ENCODE measurements at places on chromosomes 12 and 14.

GRCh38 chr14:64811676-64812075, 68.0 kb downstream of the SPTB start:
- DNase-seq, result no peak

DNA sequence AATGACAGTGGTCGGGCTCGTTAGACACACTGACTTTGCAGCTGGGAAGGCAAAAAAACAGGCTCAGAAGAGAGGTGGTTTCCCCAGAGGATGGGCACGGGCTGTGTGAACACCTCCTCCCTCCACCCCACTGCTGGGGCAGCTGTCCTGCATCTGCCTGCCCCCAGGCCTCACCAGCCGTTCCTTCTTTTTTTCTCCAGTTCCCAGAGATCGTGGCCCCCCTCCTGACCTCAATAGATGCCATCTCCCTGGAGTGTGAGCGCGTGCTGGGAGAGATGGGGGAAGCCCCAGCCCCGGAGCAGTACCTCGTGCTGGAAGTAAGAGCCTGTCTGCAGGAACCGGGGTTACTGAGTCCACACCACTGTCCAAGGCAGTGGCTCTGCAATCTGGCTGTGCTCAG, 17.4 kb downstream of the MVK start:
- DNase-seq, result no peak

DNA sequence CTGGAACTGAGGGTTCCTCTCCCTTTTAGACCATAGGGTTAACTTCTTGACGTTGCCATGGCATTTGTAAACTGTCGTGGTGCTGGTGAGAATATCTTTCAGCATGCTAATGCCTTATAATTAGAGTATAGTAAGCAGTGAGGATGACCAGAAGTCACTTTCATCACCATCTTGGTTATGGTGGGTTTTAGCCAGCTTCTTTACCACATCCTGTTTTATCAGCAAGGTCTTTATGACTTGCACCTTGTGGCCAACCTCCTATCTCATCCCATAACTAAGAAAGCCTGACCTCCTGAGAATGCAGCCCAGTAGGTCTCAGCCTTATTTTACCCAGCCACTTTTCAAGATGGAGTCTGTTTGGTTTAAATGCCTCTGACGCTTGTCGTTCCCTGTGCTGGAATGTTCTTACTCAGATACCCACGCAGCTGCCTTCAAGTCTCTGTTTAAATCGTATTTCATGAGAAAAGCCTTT, 44.2 kb downstream of the BBS10 start:
- no peak for DNase-seq

- DNase-seq, result no peak
Observed at GRCh38 chr12:51281202-51281924, 11.1 kb upstream of the SMAGP start.

DNA sequence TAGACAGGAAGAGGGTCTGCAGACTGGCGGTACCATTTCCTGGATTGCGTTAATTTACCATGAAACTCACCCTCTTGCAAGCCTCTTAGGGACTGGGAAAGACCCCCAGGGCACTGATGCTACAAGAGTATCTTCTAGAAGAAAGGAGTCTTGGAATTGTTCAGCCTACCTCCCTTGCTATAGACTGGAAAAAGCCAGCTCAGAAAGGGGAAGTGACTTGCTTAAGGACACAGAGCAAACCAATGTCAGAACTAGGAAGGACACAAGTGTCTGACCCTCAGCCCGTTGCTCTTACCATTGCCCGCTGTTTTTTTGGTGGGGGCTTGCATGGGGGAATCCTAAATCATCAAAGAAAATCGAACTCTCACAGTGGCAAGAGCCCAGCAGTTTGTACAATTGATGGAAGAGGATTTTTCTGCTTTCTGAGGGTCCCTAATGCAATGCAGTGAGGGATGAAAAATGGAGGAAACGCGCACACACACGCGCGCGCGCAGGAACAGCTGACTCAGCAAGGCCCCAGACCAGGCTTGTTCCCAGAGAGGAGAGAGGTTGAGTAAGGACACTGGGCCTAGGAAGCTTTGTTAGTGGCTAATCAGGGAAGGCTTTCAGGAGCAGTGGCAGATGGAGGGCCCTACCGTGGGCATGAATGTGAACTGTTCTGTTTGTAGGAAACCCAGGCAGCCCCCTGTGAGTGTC, 50.9 kb downstream of the RIN3 start:
- DNase-seq, result no peak

DNA sequence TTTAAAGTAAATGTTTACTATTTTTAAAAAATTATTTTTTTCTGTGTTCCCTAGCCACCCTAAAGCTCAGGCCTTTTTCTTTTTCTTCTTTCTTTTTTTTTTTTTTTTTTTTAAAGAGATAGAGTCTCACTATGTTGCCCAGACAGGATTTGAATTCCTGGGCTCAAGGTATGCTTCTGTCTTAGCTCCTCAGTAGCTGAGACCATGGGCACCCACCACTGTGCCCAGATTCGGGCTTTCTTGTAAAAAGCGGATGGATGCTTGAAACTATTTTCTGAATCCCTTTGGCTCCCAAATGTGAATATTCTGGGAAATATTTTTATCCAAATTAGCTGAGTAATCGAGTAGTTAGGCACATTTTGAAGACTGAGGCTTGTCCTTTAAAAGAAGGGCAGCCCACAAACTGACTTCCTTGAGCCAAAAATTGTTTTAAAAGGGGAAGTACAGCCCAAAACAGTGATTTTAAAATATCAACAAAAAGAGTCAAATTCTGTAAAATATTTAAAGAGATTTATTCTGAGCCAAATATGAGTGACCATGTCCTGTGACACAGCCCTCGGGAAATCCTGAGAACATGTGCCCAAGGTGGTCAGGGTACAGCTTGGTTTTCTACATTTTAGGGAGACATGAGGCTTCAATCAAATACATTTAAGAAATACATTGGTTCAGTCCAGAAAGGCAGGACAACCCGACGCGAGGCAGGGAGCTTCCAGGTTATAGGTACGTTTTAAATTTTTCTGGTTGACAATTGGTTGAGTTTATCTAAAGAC, 28.8 kb upstream of the HIGD1C start:
- no peak for DNase-seq
